ENCODE measurements at places on chromosomes 3 and 15. TPM values are rescaled to one million over a fixed set of nuclear protein-coding genes. Genes with fewer than 3 reads are reported as not detected.

GRCh38 chr3:110821586-110821985 is 250.0 kb upstream of the NECTIN3 start:
- no peak overlapping the region for H3K27ac ChIP-seq
- H3K4me3 ChIP-seq = no peak overlapping the region
- H3K36me3 ChIP-seq = no peaks in the 10 kb centered on the region

GRCh38 chr3:104520228-104520655 is 846.5 kb upstream of the ALCAM start:
- H3K4me3 ChIP-seq = no peak overlapping the region
- H3K27ac ChIP-seq = no peak overlapping the region
- DNase-seq = no peak
- H3K36me3 ChIP-seq = no peaks in the 10 kb centered on the region

- no peak overlapping the region for H3K27ac ChIP-seq
- DNase-seq = no peak
- H3K4me3 ChIP-seq = no peak overlapping the region
- peaks cover 10% of the 10 kb centered on the region for H3K4me1 ChIP-seq
- no peaks in the 10 kb centered on the region for H3K36me3 ChIP-seq
Measured at GRCh38 chr15:30824518-30825195, 79.1 kb upstream of the FAN1 start.

- peaks cover 6% of the 10 kb centered on the region for H3K4me1 ChIP-seq
- H3K36me3 ChIP-seq = peaks cover 4% of the 10 kb centered on the region
- H3K4me3 ChIP-seq = no peak overlapping the region
- no peak overlapping the region for H3K27ac ChIP-seq
- H3K27me3 ChIP-seq = no peaks in the 10 kb centered on the region
- DNase-seq = no peak
Measured at GRCh38 chr15:64975390-64975789, 14.3 kb downstream of the SPG21 start.

EPHA3 gene
- 9.9 TPM for total RNA-seq

TRH gene
- 1.7 TPM for total RNA-seq

Data from glutamatergic neuron (in vitro differentiated cells).